ENCODE measurements at places on chromosomes 4 and X.

- DNase-seq = no peak
These were observed 10.7 kb upstream of the WDR17 start for GRCh38 chr4:176054942-176055341.

DNA sequence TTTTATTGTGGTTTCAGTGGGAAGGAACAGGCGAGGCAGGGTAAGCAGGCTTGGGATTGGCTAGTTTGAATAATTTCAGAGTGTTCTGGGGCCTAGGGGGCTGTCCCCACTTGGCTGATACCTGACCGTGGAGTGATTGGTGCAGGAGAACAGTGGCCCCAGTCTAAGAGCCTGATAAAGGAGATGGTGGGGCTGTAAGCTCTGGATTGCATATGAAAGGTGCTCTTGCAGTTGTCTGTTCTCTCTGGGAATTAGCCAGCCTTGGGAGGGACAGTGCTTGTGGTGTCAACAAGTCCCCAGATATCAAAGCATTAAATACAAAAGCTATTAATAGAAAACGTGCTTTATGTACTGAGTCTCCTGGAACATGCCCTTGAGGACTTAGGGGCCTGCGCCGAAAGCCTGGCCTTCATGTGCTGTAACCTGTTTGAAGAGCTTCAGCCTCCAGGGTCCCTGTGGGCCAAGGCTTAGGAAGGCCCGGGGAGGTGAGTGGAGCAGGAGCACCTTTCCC is 30.4 kb upstream of the CLTRN start:
- no peak for DNase-seq

- DNase-seq = no peak
These were observed 39.4 kb downstream of the ERVMER34-1 start for GRCh38 chr4:52711834-52712250.

GRCh38 chr4:55615008-55615407 is 21.1 kb downstream of the NMU start:
- DNase-seq = no peak

DNA sequence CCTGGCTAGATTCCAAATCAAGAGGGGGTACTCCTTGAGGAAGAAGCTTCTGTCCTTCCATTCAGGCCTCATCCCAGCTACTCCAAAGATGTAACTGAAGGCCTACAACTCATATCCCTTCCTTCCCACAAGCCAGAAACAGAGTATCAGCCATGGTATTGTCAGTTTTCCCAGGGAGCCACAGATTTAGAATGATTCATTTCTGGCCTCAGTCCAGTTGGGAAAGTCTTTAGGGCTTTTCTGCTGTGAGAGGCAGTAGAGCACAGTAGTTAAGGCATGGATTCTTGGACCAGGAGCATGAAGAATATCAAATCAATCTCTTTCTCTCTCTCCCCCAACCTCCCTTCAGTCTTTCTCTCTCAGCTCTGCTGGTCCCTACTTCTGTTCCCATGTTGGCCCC is 505.0 kb downstream of the BCOR start:
- no peak for DNase-seq

Data from esophagus squamous epithelium (tissue), 5 donors.